Stimulated activated CD4-positive, alpha-beta T cell treated with anti-CD3 and anti-CD28 coated beads, Interleukin-4, amount 100 ng/mL, for 48 hours (primary cell): ENCODE measurements at places on chromosomes 13 and 19.

DNA sequence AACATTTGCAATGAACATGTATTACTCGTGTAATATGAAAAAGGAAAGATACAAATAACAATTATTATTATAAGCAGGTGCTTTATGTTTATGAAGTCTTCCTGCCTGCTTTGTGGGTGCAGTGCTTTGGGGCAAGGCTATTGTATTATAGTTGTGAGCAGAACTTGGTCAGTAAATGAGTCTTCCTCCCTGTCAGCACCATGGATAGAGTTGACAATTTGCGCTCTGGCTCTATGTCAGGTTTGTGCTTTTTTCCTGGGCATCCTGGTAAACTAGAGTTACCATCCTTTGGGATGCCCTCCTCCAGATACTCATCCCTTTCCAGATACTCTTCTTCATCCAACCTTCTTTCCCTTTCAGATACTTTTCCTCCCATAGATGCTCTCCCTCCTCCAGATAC, 19.6 kb downstream of the ERICH6B start:
- no peak for DNase-seq

DNA sequence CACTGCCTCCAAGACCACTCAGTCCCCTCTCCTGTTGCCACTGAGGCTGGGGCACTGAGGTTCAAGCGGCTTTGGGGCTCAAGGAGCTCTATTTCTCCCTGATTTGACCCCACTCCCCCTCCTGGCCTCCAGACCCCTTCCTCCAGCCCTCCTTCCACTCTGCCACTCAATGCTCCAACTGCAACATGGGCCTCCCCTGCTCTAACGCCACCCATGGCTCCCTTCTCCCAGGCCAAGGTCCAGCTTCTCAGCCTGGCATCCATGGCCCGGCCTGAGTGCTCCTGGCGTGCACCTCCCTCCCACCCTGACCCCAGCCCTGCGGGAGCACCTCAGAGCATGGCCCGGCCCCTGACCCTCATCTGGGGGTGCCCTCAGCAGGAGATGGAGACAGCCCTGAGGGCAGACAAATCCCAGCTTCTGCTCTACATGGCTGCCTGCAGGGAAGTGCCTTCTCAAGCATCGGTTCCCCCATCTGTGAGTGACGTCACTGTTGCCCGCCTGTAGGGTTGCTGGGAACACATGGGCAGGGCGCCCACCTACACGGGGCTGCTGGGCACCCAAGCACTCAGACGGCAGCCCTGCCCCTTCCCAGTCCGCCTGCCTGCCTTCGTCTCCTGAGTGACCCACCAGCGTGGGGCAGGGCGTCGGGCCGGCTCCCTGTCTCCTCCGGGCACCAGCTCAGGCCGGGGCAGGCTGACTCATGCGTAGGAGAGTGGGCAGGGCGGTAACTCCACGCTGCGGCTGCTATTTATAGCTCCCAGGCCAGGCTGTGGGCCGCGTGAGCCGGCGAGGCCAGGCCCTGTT, 1.6 kb upstream of the DIRAS1 start:
- no peak for DNase-seq

- DNase-seq, result no peak
These were observed 40.3 kb downstream of the CYP4F22 start for GRCh38 chr19:15548648-15549047.

GRCh38 chr19:5472286-5472685, 17.1 kb downstream of the ZNRF4 start:
- DNase-seq, result no peak

- no peak for DNase-seq
These were observed 27.8 kb downstream of the COG3 start for GRCh38 chr13:45492538-45492937.

- DNase-seq, result no peak
These were observed 12.8 kb upstream of the UPF3A start for GRCh38 chr13:114268344-114269280.

GRCh38 chr13:85665286-85665685, 133.9 kb downstream of the SLITRK6 start:
- no peak for DNase-seq

- no peak for DNase-seq
These were observed 29.2 kb downstream of the ZNF146 start for GRCh38 chr19:36244066-36244465.

DNA sequence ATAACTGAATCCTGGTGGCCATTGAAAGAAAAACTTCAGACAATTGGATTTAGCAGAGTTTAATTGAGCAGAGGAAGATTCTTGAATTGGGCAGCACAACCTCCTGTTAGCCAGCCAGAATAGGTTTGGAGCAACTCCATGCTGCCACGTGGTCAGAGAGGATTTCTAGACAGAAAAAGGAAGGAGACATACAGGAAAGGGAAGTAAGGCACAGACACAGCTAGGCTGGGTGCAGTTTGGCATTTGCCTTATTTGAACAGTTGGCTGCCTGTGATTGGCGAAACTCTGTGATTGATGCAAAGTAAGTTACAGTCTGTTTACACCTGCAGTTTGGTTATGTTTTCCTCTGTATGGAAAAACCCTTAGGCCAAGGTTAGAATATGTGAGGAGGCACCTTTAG, 85.8 kb upstream of the SPATA13 start:
- DNase-seq, result no peak

- no peak for DNase-seq
These were observed 603.9 kb downstream of the DCT start for GRCh38 chr13:93875547-93875946.

GRCh38 chr19:22832031-22832762, at the start of gene ZNF723:
Gene ZNF723, plus strand, starts transcription at chr19:22832291. Its CDS starts 89 bp downstream, at chr19:22832380.
- no peak for DNase-seq

- DNase-seq, result no peak
These were observed 4.8 kb downstream of the ABCC4 start for GRCh38 chr13:95296326-95296925.

DNA sequence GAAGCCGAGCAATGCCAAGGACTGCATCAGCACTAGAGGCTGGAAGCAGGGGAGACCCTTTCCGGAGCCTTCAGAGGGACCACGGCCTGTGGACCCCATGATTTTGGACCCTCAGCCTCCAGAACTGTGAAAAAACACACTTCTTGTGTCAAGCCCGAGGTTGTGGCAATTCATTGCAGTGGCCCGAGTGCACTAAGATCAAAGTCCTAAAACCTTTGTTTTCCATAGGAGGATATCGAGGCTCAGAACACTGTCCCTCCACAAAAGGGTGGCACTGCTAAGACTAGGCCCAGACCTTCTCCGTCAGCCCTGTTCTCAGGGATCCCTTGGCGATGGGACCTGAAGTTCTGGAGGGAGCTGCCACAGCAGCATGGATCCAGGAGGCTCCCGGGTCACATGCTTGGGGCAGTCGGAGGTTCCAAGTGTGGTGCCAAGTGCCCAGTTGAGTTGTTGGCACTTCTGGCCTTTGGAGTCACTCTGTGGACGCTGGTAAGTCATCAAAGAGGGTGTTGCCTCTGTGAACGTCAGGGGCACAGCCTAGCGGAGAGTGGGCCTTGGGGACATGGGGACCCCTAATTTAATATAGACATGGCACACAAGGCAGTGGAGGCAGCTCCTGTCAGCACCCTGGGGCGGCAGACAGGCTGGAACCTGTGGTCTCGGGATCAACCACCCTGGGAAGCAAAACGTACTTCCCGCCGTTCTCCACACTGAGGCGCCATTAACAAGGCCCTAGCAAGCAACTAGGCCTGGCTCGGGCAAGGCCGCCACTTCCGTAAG, 199.2 kb downstream of the COL4A1 start:
- DNase-seq, result no peak

GRCh38 chr19:12946092-12946721, 545 bp downstream of the RAD23A start:
- DNase-seq, result peak; percentile 44

DNA sequence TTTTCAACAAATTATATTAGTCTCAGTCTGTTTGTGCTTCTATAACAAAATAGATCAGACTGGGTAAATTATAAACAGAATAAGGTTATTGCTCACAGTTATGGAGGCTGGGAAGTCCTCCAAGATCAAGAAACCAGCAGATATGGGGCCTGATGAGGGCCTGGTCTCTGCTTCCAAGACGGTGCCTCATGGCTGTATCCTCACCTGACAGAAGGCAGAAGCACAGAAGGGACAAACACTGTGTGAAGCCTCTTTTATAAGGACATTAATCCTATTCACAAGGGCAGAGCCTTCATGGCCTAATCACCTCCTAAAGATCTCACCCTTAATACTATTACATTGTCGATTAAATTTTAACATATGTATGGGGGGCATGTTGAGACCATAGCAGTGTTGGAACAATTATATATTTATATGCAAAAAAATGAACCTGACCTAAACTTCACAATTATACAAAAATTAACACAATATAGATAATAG, 12.7 kb downstream of the F10 start:
- no peak for DNase-seq

- peak; percentile 98 for DNase-seq
These were observed at the start of gene ZNF628 for GRCh38 chr19:55476100-55476775. Gene ZNF628, plus strand, starts transcription at chr19:55476617. Its CDS starts 3,294 bp downstream, at chr19:55479911.

- DNase-seq, result no peak
These were observed 248.1 kb downstream of the HS6ST3 start for GRCh38 chr13:96338030-96338429.

DNA sequence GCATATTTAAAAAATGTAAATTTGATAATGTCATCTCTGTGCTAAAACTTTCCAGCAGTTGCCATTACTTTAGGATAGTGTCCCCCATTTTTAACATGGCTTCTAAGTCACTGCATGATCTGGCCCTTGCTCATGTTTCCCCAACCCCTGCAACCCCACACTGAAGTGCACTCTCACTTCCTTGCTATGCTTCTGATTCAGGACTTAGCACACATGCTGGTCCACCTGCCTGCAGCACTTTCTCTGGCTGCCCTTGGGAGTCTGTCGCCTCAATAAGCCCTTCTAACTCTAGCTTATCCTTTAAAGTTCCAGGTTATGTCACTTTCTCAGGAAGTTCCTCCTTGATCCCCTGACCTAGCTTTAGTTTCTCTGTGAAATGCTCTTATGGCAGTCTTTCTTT, 241.0 kb downstream of the POSTN start:
- DNase-seq, result no peak

DNA sequence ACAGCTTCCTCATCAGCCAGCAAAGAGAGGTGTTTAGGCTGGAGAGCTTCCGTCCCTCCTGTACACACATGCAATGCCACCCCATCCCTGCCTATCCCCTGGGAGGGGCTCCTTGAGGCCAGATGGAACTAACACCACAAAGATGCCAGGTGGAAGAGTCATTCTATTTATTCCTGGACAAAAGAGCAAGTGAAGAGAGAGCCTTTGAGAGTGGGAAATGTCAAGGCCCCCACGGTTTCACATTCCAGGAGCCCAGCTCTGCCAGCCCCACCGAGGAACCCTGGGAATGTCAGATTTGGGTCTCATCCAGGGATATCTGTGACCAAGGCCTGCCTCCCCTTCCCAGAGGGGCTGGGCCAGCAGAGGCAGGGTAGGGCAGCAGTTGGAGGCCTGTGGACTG, 30.8 kb upstream of the IGFL1 start:
- DNase-seq, result no peak

- no peak for DNase-seq
These were observed 367.2 kb downstream of the ZNF536 start for GRCh38 chr19:30739394-30739793.
